COLO829 (cell line): ENCODE measurements at places on chromosomes 2 and 18.

DNA sequence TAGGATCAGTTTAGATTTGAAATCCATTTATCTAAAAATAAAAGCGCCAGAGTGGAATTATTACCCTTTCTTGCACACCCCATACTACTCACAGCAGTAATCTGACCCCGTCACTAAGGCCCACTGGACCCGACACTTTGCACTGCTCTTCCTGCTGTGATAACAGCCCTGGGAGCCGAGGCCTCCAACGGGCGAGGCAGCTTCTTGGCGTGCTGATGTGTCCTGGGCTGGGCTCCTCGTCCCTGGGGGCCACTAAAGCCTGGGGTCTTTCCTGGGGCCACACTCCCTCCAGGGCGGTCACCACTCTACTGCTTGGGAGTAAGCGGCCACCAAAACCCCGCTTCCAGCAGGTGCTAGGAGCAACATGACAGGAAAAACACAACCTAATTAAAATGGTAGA is 61.7 kb downstream of the ZAP70 start:
- DNase-seq = no peak

GRCh38 chr18:34694591-34695165 is 15.4 kb upstream of the DTNA start:
- no peak for DNase-seq

DNA sequence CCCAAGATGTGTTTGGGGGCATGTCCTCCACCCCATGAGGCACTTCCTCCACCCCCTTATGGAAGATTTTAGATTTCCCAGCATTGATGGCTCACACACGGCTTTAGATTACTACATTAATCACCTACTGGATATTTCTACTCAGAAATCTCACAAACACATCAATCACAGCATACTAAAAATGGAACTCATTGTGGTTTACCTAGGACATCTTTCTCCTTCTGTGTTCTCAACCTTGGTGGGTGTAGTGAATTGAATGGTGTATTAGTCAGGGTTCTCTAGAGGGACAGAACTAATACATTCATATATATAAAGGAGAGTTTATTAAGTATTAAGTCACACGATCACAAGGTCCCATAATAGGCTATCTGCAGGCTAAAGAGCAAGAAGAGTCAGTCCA is 82.1 kb upstream of the CYRIA start:
- no peak for DNase-seq

DNA sequence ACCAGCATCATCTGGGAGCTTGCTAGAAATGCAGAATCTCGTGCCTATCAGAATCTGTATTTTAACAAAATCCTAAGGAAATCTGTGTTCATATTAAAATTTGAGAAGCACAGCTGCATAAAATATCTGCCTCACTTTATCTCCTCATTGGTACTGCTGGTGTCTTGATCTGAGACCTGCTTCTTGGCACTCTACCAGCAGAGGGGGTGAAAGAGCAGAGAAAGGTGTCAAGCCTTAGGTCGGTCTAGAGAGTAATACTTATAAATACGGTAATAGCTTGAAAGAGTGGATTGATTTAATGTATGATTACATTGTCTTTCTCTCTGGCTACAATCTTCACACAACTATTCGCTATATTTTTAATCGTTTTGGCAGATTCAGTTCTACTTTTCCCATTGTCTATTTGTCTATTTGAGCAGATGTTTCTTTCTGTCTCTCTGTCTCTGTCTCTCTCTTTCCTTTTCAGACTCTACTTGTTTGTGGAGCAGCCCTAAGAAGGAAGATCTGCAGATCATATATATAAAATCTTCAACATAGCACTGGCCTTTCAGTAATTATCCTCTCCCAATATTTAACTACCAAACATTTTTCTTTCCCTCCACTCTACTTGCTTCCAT is 1.7 kb upstream of the GCG start:
- DNase-seq = peak; percentile 50

GRCh38 chr2:69311024-69311416 is 76.0 kb downstream of the GFPT1 start:
- DNase-seq = no peak

- no peak for DNase-seq
Measured at GRCh38 chr18:63162271-63163014, 157.1 kb downstream of the BCL2 start.

- no peak for DNase-seq
Measured at GRCh38 chr2:32947484-32948143, 861 bp downstream of the LTBP1 start.

DNA sequence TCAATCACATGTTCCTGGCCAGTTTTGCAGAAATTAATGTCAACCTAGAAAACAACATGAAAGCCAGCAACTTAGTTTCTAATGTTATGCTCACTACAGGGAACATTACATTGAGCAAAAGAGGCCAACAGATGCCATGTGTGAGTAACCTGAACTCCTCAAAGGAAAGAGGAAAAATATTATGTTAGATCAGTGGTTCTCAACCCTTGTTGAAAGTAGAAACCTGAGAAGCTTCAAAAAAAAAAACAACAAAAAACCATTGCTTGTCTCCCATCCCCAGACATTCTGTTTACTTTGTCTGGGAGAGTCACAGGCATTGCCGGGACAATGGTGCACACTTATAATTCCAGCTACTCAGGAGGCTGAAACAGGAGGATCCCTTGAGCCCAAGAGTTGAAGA is 57.7 kb downstream of the METTL4 start:
- DNase-seq = no peak

- DNase-seq = no peak
Measured at GRCh38 chr2:172791953-172792352, 56.3 kb downstream of the RAPGEF4 start.

DNA sequence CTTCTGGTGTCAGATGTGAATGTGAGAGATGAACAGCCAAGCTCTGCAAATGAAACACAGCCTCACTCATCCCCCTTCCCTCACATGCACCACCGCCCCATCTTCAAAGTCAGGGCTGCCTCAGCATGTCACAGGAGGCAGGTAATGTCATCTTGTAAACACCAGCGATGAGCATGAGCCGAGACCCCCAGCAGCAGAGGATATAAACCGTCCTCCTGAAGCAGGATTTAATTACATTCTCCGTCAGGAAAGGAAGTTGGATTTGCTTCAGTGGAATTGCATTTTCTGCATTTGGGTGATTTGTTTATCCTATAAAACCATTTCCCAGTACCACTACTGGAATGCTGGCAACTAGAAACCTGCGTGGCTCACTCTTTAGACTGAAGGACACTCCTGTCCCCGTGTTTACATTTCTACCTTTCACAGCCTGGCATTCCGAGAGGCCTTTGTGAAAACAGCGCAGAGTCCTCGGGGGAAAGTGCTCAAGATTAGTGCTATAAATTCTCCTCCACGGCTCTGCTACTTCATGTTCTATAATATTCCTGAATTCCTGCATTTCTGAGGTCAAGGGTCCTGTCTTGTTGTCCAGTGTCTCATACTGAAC is 619.2 kb downstream of the IRS1 start:
- no peak for DNase-seq

GRCh38 chr2:190858817-190859216 is 21.8 kb upstream of the GLS start:
- peak; percentile 81 for DNase-seq

- no peak for DNase-seq
Measured at GRCh38 chr2:209146682-209147320, 277.0 kb upstream of the MAP2 start.

DNA sequence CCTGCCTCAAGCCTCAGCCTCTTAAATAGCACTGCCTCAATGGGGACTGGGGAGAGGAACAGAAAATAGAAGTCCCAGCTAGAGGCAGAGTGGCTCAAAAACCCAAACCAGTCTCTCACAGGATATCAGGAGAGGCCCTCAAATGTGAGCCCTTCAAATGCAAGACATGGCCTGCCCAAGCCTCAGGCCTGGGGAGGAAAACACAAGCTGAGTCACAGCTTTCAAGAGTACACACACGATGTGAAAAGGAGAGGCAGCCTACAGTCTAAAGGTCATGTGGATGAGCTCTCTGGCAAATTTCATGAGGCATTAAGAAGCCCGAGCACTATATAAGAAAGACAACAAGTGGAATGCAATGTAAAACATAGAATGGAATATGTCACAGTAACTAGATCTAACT is 316.6 kb upstream of the MEX3C start:
- no peak for DNase-seq

GRCh38 chr18:33560686-33561370 is 17.2 kb upstream of the ASXL3 start:
- no peak for DNase-seq

DNA sequence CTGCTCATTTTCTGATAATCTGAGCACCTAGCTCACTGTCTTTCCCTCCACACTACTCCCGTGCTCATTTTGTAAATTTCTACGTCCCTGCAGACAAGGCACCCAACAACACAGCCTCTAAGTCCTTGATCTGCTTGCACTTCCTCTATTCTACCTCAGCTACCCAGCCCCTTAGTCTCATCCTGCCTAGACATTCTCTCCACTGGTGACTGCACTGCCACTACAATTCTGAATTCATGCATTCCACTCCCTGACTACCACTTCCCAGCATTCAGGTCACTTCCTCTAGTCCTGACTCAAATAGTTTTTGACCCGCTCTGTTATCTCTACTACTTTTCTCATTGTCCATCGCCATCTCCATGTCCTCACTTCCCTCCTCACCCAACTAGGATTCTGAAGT is 155.7 kb downstream of the DYM start:
- no peak for DNase-seq

DNA sequence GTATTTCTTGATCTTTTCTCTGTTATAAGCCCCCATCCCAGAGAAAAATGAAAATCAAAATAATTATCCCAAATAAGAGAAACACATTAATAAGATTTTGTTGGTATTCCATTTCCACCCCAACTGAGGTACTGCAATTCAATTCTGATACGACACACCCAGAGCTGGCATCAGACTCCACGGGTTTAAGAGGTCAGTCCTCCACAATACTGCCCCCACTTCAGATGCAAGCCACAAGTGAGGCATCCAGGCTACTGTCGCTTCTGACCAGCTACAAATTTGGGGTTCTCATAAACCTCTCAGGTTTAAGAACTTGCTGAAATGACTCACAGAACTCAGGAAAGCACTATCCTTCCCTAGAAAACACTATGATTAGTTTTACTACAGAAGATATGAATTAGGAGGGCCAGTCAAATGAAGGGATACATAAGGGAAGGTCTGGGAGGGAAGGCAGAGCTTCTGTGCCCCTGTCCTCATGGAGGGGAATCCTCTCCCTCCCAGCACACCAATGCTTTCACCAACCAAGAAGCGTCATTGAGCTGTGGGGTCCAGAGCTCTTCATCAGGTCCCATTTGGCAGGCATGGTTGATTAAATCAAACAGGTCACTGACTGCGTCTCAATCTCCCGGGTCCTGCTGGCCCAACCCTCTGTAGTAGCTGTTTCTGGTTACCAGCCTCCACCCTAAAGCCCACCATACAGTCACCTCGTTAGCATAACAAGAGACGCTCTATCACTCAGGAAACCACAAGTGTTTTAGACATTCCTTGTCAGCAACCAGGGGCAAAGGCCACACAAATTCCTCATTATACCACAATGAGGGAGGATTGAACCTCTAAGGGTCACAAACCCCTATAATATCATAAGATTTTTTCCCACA is 46.2 kb downstream of the IWS1 start:
- DNase-seq = no peak

- DNase-seq = no peak
Measured at GRCh38 chr2:235754357-235755207, 260.7 kb downstream of the AGAP1 start.

- peak; percentile 94 for DNase-seq
Measured at GRCh38 chr2:234881413-234882241, 70.2 kb upstream of the SH3BP4 start.

- peak; percentile 45 for DNase-seq
Measured at GRCh38 chr18:6741232-6741663, 11.7 kb downstream of the ARHGAP28 start.

DNA sequence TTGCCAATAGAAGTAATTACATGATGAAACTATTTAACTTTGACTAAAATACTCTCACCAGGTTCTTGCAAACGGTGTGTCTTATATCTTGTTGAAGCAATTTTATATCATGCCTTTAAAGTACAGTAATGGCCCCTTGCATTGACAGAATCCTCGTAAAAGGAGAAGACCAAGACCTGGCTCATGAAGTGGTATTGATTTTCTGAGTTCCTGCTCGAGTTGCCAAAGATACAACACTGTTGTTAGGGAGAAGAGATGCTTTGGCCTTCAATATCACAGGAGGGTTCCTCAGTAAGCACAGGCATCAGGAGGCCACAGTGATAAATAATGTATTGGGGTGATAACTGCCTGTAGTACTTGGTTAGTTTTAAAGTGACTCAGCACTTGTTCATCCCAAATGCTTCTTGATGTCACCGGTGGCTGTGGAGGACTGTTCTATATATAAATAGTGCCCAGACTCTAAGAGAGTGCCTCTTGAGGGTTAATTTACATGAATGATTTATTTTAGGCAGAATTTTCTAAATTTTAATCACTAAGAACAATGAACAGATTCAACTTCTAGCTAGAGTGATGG is 571.7 kb upstream of the FANCL start:
- no peak for DNase-seq

DNA sequence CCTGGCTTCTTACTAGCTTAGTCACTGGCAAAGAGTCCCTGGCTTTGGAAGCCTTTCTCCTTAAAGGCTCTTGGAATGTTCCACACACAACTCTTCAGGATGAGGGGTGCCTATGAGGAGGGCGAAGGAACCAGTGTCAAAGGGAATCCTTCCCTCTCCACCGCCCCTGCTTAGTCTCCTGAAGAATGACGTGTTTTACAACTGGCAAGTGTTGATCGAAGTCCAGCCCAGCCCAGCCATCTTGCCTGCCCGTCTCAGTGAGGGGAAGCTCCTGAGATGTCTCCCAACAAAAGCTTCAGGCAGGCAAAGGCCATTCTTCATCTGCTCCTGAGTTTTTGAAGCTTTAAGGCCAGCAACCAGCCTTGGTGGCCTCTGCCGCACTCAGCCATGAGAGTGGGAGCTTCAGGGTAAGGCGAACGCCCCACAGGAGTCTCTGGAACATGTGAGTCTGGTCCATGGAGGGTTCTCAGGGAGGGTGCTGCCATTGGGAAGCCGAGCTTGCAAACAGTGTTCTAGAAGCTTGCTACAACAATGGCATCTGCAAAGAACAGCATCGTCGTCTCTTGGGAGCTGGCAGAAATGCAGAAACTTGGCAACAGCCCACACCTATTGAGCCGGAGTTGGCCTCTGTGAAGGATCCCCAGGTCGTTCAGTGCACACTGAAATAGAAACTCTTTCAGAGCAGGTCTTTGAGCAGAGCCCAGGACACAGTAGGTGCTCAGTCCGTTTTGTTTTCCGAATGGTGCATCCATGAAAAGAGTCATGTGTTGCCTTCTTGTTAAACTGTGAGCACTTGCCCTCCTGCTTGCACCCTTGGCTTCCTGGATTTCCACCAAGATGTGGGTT is 220.7 kb downstream of the SEPTIN10 start:
- DNase-seq = no peak

- peak; percentile 19 for DNase-seq
Measured at GRCh38 chr2:145815933-145816332, 1296.0 kb upstream of the ZEB2 start.

- DNase-seq = no peak
Measured at GRCh38 chr2:7052404-7052803, 135.2 kb downstream of the RNF144A start.

DNA sequence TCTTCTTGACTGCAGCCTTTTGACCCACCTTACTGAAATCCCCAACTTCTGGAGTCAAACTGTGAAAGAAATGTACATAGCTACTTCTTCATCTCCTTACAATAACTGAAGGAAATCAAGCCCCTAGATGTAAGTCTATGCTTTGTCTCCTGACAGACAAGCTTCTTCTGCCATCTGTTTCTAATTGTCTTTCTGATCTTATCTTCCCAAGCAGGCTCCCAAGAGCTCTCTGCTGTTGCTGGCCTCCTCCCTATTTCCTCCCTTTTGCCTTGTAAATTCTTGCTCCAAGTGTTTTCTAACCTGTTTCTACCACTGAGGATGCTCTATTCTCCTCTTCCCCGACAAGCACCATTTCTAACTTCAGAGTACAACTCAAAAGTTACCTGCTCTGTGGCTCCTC is 77.4 kb upstream of the OSR1 start:
- no peak for DNase-seq
